ENCODE measurements at places on chromosomes 7 and 10.

DNA sequence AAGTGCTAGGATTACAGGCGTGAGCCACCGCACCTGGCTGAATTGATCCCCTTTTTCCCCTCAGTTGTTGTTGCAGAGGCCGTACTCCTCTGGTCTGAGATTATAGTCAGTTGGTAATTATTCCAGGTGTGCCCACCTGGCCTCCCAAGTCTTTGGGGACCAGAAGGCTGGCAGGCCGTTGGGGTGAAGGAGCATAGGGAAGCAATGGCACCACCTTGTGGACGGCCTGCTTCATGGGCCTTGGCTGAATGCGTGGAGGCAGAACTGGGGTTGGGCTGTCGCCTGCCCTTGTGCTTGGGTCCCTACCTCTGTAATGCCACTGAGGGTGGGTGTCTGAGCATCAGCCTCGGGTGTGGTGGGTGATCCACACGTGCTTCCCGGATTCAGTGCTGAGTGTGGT lies 125.7 kb downstream of the RGS10 start:
- peak; percentile 20 for DNase-seq

DNA sequence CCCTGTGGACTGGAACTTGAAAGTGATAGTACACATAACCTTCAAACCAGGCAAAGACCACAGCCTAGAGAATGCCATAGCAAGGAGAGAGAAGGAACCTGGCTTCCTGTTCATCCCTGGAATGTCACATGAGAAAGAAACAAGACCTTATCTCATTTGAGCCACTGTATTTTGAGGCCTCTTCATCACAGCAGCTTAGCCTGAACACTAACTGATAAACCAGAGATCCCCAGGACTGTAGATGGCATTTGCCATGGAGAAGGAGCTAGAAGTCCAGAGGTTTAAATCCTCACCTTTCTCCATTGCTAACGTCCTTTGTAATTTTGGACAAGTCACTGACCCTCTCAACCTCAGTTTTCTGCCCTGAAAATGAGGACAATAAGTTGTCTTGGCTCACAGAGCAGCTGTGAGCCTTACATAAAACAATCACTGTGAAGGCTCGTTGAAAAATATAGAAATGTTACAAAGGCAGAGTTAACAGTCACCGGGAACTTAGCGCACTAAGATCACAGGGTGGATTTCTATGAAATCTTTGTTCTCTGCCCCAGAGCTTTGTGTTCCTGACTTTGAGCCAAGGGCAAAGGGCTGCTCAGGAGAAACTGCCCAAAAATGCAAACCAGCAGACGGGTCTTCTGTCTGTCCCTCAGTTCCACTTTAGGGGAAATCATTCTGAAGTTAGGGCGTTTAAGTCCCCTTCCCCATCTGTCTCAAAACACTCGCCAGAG lies 197.0 kb downstream of the USP6NL start:
- DNase-seq: no peak

DNA sequence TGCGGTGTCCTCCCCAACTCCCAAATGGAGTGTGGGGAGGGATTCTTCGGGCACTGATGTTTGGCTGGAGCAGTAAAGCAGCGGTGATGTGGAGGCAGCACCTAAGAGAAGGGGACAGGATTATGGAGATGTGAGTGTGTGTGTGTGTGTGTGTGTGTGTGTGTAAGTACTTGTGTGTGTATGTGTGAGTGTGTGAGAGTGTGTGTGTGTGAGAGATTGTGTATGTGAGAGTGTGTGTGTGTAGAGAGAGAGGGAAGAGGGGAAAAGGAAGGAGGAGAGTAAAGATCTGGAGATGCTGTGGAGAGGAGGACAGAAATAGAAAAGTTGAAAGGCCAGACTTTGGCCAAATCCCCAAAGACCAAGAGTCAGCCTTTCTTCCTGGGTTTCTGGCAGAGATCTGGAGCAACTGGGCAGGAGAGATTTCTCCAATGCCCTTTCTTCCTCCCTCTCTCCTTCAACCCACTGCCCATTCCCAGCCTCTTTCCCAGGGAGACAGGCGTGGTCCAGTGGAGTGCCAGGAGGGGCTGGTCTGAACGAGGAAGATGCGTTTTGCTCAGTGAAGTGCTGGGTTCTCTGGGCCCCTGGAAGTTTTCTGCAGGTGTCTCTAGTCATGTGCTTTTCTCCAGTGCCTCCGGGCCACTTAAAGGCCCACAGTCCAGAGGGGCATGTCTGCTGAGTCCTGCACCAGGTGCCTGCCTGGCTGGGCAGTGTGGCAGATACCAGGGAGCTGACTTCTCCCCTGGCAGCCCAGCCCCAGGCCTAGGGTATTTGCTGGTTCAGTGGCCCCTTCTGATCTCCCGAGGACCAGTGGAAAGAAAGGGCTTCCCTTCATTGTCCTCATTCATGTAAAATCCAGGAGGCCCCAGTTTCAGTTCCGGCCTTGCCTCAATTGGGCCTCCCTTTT lies 60.5 kb downstream of the HK1 start:
- DNase-seq: no peak

DNA sequence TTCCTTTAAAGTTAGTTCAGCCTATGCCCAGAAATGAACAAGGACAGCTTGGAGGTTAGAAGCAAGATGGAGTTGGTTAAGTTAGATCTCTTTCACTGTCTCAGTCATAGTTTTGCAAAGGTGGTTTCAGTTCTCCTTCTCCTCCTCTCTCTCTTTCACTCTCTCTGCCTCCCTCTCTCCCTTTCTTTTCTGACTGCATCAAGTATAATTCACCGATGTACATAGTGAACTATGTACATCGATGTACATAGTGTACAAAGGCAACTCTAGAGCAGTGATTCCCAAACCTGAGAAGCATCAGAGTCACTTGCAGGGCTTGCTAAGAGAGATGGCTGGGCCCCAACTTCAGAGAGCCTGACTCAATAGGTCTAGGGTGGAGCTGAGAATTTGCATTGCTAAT lies 1259.7 kb downstream of the TYW1 start:
- no peak for DNase-seq

GRCh38 chr7:54596747-54597146 lies 54.6 kb downstream of the VSTM2A start:
- no peak for DNase-seq

DNA sequence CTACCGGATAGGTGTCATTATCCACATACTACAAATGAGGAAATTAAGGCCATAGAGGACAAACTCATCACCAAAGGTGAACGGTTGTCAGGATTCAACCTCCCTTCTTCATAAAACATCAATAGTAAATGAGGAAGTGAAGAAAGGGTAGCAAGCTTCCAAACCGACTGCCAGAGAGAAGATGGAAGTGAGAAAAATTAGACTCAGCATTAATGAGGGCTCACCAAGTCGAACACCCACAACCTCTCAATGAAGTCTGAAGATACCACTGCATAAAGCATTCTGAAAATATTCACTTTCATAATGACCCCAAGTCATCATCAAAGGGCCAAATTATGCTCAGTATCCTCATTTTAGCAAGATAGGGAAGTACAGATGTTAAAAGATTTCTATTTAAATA lies 29.6 kb downstream of the ABCB4 start:
- no peak for DNase-seq

All from GF-D8 (cell line).